ENCODE measurements at places on chromosomes 1 and 21.

- no peak for DNase-seq
Measured at GRCh38 chr1:235929216-235929615, 62.5 kb upstream of the LYST start.

- no peak for DNase-seq
Measured at GRCh38 chr1:11158720-11159321, 30.3 kb upstream of the ANGPTL7 start.

- DNase-seq, result no peak
Measured at GRCh38 chr1:11842154-11843041, 5.2 kb downstream of the NPPA start.

GRCh38 chr1:61403679-61404596, 321.0 kb downstream of the TM2D1 start:
- no peak for DNase-seq

DNA sequence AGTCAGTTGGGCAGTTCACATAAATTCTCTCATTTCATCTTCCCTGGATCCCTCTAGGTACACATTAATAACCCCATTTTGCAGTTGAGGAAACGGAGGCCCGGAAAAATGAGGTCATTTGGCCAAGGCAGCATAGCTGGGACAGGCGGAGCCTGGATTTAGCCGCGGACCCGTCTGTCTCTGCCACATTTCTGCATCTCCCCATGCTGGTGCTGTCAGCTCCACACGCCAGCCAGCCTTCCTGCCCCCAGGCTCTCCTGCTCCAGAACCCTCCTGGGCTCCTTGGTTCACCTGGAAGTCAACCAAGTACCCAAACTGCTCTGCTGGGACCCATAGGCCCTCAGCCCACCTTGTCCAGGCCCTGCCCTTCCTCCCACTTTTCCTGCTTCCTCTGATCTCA, 7.6 kb downstream of the FOXO6 start:
- DNase-seq, result no peak

- DNase-seq, result no peak
Measured at GRCh38 chr1:49240709-49241221, 464.1 kb upstream of the BEND5 start.

- DNase-seq, result no peak
Measured at GRCh38 chr21:17388226-17388625, 124.6 kb upstream of the CXADR start.

DNA sequence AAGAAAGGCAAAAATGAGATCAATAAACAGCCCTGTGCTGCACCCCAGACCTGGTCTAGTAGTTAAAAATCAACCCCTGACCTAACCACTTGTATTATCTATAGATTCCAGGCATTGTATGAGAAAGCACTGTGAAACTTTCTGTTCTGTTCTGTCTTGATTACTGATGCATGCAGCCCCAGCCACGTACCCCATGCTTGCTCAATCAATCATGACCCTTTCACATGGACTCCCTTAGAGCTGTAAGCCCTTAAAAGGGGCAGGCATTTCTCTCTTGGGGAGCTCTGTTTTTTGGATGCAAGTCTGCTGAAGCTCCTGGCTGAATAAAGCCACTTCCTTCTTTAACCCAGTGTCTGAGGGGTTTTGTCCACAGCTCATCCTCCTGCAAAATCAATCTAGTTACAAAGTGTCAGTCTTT, 24.2 kb upstream of the CD34 start:
- no peak for DNase-seq

GRCh38 chr1:29356663-29357062, 120.3 kb downstream of the PTPRU start:
- DNase-seq, result no peak

- no peak for DNase-seq
Measured at GRCh38 chr21:38773099-38774061, 32.3 kb upstream of the ETS2 start.

GRCh38 chr1:245645406-245645805, 490.6 kb downstream of the KIF26B start:
- DNase-seq, result no peak

DNA sequence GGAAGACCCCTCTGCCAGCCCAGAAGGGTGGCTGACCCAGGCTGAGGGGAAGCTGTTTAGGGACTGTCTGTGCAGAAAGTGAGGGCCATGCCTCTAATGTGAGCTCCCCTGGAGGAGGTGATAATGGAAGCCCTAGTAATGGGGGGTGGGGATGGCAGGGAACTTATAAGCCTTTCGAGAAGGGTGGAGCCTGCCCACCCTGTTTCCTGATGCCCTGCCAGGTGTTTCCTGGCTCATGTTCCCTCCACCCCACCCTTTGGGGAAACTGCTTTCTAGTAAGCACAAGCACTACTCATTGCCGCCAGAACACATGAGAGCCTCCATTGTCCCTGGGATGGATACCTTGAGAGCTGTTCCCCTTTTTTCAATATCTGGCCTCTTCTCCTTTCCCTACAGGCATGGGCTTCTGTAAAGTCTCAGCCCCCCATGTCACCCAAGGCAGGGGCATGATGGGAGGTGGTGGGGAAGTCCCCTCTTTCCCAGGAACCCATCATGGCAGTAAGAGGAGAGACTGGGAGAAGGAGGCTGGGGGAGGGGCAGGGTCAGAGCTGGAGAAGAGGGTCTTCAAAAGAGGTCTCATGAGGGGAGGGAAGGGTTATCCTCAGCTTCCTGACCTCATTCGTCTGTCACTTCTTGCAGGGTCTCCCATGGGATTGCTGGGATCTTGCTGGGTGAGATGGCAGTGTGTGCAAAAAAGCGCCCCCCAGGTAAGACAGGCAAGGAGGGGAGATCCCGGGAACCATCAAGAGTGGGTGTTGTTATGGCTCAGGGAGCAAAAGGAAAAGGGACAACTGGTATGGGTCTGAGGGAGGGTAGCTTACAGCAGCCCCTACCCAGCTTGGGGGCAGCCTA, 2.4 kb downstream of the ATP8B2 start:
- no peak for DNase-seq

GRCh38 chr1:32361308-32361673, 994 bp downstream of the FAM229A start:
- no peak for DNase-seq

GRCh38 chr1:112628516-112628915, 8.9 kb downstream of the CAPZA1 start:
- DNase-seq, result no peak

- DNase-seq, result no peak
Measured at GRCh38 chr1:160342526-160342925, 524 bp downstream of the COPA start.

DNA sequence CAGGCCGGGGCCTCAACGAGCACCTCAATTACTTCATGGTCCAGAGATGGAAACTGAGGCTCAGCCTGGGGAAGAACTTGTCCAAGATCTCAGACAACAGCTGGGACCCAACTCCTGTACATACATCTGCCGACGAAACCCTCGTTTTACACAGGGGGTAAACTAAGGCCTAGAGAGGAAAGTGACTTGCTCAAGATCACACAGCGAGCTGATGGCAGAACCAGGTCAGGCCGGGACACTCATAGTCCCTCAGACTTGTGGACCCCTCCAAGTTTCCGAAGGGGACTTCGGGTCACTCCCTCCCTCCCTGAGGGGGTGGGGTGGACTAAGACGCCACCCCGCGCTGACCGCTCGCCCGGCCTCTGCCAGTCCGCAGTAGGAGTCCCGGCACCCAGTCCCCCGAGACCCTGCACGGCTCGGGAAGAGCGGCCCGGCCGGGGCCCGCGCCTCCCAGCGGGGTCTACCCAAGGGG, 430 bp downstream of the WASF2 start:
- DNase-seq, result no peak

DNA sequence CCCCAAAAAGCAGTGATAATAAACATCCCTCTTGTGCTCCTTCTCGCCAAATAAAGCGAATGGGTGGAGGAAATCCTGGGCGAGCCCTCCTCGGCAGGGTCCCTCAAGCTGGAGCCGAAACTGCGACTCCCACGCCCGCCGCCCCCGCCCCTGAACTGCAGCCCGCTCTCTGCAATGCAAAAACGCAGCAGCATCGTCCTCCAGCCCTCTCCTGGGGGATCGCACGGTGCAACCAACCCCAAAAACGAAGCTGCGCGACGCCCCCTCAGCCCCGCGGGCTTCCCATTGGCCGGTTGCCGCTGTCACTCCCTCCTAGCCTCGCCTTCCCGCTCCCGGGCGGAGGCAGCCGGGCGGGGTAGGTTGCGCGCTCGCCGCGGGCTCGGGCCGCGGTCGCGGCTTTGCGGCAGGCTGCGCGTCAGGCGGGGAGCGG, at the start of gene TMCC2:
TMCC2 (plus strand) TSS at position 363 of the 430 bp plus-strand sequence. CDS start 619 bp downstream, outside the sequence.
- DNase-seq, result no peak

DNA sequence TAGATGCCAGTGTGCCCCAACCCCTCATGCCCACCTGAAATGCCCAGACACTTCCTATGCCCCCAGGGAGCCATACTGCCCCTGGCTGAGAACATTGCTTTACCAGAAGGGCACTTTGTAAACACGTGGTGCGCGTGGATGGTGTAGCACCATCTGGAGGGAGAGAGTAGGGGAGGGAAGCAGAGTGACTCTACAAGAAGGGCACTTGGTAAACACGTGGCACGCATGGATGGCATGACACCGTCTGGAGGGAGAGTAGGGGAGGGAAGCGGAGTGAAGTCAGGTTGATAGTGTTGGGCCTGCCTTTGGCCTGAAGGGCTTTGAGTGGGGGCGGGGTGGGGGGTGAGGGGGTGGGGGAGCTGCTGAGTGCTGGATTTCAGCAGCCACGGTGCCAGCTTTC, 324.0 kb upstream of the VAMP3 start:
- DNase-seq, result no peak

DNA sequence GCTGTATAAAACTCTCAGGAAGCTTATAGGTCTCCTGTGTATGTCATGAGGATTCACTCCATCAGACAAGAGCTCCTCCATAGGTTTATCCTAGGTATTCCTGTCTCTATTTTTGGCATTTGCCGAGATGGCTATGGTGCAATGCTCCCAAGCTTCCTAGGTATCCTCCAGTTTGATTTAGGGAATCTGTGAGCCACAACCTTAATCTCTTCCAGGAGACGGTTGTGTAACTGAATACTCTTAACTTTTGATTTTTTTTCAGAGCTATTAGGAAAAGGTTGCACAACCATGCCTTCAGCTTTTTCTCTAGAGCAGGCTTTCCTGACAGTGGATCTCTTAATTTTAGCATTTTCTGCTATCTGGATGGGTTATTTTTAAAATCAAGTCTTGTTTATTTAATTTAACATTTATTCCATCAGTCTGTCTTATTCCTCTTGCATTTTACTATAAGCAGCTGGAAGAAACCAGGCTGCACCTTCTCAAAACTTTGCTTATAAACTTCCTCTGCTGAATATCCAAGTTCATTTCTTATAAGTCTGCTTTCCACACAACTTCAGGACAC, 69.4 kb upstream of the BACE2 start:
- DNase-seq, result no peak

GRCh38 chr1:5959667-5960230, 32.5 kb downstream of the NPHP4 start:
- no peak for DNase-seq

DNA sequence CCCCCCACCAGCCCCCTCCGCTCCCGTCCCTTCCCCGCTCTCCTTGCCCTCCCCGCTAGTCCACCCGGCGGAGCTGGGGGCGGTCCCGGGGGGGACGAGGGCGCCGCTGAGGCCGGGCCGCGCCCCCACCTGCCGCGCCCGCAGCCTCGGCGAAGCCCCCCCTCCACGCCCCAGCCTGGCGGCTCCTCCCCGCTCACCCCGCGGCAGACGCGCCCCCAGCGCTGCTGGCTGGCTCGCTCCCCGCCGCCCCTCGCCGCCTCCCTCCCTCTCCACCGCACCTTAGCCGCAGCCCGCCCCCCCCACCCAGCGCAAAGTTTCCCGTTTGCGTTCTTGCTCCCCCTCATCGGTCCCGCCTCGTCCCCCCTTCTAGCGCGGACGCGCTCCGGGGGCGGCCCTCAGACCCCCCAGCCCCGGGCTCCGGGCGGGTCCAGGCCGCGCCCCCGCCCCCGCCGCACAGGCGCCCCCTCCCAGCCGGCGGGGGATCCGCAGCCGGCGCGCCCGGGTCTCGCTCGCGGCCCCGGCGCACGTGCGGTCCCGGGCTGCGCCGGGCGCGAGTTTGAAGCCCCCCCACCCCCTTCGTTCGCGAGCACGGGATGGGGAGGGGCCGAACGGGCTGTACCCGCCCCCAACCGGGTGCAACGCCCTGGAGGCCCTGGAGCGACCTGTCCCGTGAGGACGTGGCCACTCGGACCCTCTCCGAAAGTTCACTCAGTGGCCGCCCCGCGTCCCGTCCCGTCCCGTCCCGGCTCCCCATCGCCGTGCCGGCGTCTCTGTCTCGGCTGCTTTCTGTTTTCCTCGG, 623 bp downstream of the PTPRF start:
- no peak for DNase-seq

- no peak for DNase-seq
Measured at GRCh38 chr1:61389926-61390845, 307.8 kb downstream of the NFIA start.

- no peak for DNase-seq
Measured at GRCh38 chr1:1325288-1326074, 879 bp downstream of the CPTP start.

DNA sequence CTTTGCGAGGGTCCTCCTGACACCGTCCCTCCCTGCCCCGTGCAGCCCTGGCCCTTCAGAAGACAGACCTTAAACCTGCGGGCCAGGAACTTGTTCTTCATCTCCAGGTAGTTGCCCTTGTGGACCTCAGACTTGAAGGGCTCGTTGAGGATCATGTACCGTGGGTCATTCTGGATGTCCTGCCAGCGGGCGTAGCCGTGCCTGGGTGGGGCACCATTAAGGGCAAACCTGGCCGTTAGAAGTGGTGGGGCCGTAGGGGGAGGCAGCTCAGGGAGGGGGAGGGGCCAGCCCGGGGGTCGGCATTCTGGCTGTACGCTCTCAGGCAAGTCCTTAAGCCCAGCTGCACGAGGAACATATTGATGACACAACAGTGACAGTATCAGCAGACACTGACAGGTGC, 64.6 kb downstream of the KCNAB2 start:
- no peak for DNase-seq
